Ovary (tissue), 10 donors: ENCODE measurements at places on chromosomes 5 and 9.

- no peak for DNase-seq
These were observed 53.1 kb downstream of the MAP1B start for GRCh38 chr5:72160329-72160728.

DNA sequence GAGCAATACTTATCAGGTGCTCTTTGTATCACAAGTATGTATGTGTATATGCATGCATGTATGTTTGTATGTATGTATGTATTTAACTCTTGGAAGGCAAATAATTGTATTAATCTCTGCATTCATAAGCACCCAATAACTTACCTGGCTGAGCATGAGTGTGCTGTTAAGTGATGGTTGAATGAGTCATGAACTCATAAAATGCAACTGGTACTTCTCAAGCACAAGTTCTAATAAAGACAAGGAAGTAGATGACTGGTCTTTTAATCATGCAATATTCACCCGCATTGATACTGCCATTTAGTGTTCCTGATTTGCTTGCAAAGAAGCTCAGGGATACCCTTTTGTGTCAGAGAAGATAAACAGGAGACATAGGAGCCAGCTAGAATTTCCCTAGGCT lies 204.9 kb upstream of the TRPM3 start:
- no peak for DNase-seq

DNA sequence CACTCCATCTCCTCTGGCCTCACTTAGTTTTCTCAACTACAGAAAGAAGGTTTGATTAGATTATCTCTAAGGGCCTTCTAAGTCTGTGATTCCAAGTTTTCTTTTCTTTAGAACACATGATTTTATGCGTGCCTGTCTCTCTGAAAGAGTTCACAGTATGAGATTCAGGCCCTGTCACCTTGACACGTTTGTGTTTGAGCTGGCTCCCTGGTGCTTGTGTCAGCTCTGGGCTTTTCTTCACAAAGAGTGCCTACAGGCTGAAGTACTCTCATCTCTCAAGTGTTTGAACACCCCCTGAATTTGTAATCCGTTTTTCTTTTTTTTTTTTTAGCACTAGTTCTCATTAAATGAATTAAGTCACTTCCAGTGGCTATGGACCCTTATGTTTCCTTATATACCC lies 306.9 kb upstream of the C9orf72 start:
- DNase-seq: no peak

DNA sequence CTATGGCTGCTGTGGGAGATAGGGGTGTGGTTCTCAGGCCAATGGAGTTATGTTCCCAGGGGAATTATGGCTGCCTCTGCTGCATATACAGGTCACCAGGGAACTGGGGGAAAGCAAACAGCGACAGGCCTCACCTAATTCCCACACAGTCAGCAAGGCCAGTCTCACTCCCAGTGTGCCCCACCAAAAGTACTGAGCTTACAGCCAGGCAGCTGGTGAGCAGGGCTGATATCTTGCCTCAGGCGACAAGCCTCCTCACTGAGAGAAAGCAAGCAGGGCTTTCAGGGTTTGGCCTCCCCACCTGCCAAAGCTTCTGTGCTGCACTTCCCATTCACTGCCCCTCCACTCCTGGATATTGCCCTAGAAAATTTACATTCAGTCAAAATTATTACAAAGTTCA lies 273.8 kb upstream of the TARS1 start:
- DNase-seq: no peak

DNA sequence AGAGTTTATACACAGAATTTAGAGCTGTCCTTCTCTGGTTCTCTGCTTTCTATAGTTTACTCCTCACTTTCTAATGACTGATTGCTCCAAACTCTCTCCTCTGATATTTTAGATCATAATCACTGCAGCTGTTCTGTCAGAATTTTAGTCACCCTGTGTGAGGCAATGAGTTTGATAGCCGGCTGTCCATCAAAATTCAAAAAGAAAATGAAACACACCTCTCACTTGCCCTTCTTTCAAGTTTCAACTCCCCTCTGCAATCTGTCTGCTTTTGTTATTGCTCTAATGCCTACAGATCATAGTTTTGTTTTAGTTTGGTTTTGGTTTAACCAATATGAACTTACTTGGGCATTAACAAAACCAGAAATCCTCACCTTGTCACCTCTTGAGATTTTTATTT lies 23.3 kb upstream of the ABLIM3 start:
- no peak for DNase-seq

- DNase-seq: no peak
These were observed 85.8 kb downstream of the PLPPR1 start for GRCh38 chr9:101114317-101114716.

DNA sequence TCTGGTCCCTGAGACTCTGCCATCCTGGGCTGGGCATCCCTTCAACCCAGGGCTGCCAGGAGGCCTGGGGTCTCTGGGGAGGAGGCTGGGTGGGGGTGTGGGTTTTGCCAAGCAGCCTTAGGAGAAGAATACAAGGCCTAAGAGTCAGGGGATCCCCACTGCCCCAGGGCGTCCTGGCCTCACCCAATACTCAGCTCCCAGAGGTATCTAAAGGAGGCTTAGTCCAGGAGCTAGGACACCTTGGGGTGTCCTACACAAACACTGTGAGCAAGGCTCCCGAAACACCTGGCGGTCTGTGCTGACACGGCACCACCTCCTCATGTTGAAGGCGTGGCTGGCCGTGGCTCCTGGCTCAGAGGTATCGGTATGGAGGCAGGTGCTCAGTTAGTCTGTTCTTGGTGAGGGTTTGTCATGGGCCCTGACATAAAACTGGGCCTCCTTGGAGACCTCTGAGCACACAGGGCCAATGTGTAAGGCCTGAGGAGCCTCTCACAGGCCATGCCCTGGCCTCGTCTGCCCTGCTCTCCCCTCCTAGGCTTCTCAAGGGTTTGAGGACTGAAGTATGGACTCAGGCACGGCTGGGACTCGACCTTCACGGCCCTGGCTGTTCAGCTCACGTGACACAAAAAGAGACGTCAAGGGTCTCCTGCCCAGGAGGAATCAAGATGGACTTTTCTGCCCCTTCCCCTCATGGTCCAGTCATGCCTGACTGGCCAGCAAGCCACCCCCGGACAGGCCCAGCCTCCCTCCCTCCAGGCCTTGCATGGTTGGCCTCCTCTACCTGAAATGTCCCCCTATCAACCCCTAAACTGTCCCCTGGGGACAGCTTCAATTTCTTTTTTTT lies 277.3 kb downstream of the FSTL4 start:
- DNase-seq: no peak

- no peak for DNase-seq
These were observed 82.8 kb downstream of the CAAP1 start for GRCh38 chr9:26809795-26810194.

DNA sequence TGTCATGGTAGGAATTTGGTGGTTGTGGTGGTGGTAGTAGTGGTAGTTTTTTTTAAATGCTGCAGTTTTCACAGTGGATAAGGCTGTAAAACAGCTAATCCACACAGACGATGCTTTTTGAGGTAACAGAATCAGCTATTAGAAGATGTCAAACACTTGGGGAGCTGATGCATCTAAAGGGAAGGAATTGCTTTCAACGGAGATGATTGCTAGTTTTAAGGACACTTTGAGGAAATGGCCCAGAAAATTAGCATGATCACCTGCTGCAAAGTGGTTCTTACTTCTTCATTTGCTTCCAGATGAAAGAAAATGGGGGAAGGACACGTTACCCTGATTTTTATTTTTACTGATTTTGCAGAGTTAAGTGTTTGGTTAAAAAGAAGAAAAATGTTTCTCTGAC lies 178.2 kb upstream of the ATP10B start:
- DNase-seq: no peak

DNA sequence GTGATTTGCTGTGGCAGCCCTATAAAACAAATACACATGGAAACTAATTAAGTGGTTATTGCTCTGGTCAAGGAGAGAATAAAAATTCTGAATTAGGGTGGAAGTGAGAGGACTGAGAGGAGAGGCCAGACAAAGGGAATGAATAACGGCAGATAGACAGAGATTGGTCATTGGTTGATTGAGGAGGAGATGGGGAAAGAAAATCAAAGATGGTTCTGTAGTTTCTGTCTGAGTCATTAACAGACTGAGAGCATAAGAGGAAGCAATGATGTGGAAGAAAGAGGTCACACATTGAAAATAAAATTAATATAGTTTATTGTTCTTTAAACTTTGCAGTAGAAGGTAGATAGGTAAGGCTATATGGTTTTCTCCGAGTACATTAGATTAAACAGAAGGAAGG lies 469.8 kb downstream of the ACTL7B start:
- DNase-seq: no peak

GRCh38 chr5:114830114-114830513 lies 339.6 kb downstream of the TRIM36 start:
- DNase-seq: no peak

DNA sequence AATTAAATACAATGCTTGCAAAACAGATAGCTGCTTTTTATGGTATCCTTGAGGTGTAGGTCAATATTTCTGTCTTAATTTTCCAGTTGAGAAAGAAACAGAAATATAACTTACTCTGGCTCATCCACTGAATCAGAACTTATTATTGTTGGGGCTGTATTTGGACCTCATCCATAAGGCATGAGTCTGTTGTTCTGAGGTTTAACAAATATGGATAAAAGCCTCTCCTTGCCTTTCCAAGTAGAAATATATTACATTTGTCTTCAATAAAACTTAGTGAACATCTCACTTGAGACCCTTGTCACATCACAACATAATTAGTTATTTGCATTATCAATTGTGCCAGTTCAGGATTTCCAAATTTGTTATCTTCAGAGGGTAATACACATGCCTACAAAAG lies 525.8 kb downstream of the AGTPBP1 start:
- DNase-seq: no peak

DNA sequence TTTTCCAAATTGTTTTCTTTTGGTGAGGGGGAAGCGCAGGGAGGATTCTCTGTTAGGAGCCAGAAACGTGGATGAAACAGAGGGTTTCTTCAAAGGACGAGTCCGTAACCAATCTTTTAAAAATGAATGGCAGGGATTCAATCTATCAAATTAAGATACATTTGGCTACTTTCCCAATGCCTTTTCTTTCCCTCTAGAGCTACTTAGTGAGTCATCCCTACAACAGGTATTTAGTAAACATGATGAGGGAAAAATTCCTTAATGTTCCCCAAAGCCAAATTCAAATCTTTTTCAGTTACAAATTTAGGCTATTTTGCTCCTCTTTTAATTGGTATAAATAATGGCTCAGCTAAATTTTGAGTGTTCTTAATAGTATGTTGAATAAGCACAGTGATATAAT lies 366.4 kb upstream of the RIOK2 start:
- DNase-seq: no peak

- DNase-seq: no peak
These were observed 32.7 kb upstream of the ADAMTSL1 start for GRCh38 chr9:18441261-18441660.

GRCh38 chr5:22242532-22242931 lies 610.6 kb downstream of the CDH12 start:
- DNase-seq: no peak

- DNase-seq: no peak
These were observed 68.0 kb upstream of the PIP5K1B start for GRCh38 chr9:68637020-68637419.

GRCh38 chr9:117028103-117028858 lies 341.2 kb downstream of the TRIM32 start:
- DNase-seq: peak; percentile 26

DNA sequence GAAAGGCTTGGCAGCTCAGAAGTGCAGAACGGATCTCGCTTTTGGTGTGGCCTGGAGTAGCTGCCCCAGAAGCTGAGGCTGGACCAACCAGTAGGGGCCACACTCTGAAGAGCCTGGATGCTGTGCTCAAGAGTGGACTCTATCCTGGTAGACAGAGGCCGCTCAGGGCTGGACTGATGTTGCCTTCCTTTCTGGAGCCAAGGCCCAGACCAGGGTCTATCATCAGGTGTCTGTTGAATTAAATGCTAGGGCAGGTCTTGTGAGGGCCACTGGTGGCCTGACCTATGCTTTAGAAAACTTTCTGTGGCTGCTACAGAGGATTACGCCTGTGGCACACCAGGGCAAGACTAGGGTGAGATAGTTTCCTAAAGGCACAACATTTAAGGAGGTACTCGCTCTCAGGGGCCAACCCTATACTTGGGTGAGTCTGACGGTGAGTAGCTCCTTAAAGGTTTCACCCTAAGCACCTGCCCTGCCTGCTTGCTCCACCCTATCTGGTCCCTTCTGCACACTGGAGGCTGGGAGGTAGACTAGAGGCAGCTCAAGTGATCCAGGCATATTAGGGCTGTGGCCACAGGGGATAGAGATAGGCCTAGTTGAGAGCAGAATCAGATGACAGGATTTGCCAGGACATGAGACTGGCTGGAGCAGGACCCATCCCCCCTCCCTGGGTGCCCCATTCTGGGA lies 9.8 kb upstream of the IRF1 start:
- no peak for DNase-seq

- DNase-seq: no peak
These were observed 47.0 kb downstream of the CRB2 start for GRCh38 chr9:123402981-123403509.

- DNase-seq: no peak
These were observed 89.9 kb upstream of the TXNDC8 start for GRCh38 chr9:110427497-110428104.

DNA sequence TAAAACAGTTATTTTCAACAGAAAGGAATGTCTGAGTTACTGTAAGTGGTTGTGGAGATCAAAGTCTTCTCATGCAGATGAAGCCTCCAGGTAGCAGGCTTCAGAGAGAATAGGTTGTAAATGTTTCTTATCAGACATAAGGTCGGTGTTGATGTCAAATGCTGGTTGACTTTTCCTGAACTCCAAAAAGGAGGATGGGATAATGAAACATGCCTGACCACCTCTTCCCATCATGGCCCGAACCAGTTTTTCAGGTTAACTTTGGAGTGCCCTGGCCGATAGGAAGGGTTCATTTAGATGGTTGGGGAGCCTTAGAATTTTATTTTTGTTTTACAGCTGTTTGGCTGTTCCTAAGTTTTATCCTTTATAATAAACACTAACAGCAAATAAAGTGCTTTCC lies 478.4 kb downstream of the ACTL7B start:
- no peak for DNase-seq

DNA sequence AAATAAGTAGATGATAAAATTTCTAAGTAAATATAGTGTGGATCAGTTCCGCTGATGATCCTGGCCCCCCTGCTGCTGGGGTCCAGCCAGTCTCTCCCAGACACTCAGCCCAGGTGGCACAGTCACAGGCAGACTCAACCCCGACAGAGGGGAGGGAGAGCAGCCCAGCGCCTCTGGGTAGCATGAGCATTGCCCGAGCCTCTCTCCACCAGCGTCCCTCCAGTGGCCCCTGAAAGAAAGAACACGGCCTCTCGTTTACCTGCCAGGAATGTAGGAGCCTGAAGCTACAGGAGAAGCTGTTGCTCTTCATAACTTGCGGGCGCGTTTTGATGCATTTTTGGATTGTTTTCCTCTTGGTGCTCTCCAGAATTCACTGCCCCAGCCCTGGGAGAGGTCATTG lies 68.8 kb upstream of the ICE1 start:
- DNase-seq: no peak

GRCh38 chr5:10046676-10047075 lies 203.0 kb downstream of the ATPSCKMT start:
- no peak for DNase-seq

- DNase-seq: no peak
These were observed 339.2 kb downstream of the ARL15 start for GRCh38 chr5:53971131-53971530.

- no peak for DNase-seq
These were observed 64.8 kb downstream of the NUP214 start for GRCh38 chr9:131190191-131190590.
